ENCODE measurements at places on chromosomes 2 and 18.

DNA sequence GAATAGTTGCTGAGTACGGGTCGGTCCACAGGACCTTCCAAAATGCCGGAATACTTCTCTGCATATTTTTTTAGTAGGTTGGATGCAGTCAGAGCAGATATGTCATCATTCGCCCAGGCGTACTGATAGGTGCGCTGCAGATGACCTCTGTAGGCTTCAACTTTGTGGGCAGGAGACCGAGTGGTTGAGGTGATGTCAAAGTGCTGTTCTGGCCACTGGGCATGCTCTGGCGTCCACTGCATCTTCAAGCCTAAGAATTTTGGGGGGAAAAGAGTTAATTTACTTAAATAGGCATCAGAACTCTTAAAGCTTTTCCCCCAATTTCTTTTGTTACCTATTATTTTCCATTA is 124.3 kb downstream of the FIGN start:
- no peak for DNase-seq

GRCh38 chr2:10978090-10978670 is 66.4 kb downstream of the KCNF1 start:
- no peak for DNase-seq

DNA sequence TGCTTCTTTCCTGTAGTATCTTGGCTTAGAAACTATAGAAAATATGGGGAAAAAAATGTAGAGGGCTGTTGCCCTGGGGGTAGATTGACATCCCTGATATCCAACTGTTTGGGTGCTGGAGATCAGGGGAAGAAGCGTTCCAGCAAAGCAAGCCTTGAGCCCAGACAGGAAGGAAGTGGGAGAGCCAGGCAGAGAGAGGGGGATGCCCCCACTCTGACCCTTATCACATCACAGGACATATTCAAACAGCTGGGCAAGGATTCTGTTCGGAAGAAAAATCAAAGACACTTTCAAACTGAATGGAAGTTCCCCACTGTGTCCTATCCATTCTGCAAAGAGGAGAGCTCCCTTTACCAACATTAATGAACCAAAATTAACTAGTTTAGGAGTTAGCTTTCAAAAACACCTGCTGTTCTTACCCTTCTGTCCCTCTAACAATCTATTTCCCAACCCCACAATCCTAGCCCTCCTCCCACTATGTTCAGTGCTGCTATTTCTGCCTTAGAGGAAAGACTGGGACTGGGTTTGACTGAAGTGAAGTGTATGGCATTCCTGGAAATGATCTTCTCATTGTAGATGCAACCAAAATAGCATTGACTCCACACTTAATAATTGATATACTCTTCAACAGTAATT is 16.9 kb upstream of the KCNG3 start:
- no peak for DNase-seq

DNA sequence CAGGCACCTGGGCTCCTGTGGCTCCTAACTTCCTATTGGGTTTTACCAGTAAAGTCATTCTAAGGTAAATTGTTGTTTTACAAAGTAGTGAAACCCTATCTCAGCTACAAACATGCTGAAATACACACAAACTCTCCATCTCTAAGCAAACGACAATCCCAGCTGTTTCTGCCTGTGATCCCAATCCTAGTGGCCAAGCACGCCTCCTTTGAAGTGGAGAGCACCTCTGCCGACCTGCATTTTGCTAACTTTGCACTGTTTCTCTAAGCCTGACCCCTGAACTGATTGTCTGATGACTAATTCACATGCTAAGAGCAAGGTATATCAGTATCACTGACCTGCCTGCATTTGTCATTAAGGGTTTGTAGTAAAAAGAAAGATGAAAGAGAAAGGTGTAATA is 124.3 kb downstream of the PAX3 start:
- DNase-seq: no peak

- no peak for DNase-seq
Measured at GRCh38 chr18:79819968-79820351, 22.2 kb downstream of the KCNG2 start.

DNA sequence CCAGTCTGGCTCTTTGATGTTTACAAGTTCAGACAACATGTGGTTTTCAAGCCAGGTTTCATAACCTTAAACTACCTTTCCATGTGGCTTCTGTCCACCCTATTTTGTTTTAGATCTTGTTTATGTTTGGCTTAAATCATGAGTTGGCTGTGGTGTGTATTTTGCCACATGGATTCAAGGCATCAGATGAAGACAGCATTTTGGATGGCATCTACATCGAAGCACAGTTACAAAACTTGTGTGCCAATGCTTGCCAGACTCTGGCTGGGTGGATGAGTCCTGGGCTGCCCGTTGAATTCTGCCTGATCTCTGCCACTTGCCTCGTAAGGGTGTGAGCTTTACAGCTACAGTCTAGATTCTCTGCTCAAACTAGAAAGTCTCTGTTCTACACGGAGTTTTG is 335.3 kb downstream of the MYCN start:
- no peak for DNase-seq

- no peak for DNase-seq
Measured at GRCh38 chr2:159976527-159977160, 85.8 kb downstream of the PLA2R1 start.

DNA sequence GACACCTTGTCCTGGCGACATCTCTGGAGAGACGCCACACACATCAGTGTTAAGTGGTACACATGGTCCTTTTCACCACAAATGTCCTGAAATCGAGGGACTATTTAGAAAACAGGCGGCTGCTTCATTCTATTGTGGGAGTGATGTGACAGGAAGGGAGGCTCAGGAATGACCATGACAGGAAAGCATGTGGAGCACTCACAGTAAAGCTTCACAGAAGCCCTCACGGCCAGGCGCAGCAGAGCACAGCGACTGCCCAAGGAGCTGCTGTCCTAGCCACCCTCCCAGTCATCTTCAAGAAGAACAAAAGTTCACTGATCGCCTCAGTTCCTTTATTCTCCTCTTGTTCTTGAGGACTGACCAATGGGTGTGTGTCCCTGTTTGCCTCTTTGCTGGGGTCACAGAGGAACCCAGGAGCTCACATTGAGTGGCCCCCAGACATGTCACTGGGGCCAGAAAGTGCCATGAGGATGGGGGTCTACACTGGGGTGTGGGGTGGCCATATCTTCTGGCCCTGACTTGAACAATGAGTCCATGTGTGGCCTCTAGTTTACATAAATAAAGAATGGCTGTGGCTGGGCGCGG is 84.6 kb upstream of the RANBP2 start:
- DNase-seq: no peak

GRCh38 chr2:131154647-131155046 is 49.5 kb downstream of the PLEKHB2 start:
- DNase-seq: no peak

DNA sequence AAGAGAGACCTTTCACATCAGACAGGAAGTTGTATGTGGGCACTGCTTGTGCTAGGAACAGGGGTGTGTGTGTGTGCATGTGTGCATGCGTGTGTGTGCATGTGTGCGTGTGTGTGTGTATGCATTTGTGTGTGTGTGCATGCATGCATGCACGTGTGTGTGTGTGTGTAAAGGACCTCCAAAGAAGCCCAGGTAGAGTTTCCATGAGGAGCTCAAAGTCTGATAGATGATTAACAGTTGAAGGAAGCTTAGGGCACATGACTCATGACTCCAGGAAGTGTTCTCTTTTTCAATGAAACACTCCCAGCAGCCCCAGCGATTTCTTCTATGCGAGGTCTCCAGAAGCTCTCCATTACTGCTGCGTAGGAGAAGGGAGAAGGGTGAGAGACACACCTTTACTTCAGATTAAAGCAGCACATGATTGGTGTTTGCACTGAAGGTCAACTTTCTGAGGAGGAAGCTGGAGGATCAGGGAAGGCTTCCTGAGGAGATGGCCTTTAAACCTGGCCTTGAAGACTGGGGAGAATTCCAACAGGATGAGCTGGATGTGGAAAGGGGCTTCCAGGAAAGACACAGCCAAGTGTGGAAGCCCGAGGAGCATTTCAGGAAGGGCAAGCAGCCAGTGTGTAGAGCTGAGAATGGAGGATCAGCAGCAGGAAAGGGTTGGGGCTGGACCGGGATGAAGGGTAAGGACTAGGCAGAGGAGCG is 77.7 kb downstream of the SMAD4 start:
- DNase-seq: no peak

DNA sequence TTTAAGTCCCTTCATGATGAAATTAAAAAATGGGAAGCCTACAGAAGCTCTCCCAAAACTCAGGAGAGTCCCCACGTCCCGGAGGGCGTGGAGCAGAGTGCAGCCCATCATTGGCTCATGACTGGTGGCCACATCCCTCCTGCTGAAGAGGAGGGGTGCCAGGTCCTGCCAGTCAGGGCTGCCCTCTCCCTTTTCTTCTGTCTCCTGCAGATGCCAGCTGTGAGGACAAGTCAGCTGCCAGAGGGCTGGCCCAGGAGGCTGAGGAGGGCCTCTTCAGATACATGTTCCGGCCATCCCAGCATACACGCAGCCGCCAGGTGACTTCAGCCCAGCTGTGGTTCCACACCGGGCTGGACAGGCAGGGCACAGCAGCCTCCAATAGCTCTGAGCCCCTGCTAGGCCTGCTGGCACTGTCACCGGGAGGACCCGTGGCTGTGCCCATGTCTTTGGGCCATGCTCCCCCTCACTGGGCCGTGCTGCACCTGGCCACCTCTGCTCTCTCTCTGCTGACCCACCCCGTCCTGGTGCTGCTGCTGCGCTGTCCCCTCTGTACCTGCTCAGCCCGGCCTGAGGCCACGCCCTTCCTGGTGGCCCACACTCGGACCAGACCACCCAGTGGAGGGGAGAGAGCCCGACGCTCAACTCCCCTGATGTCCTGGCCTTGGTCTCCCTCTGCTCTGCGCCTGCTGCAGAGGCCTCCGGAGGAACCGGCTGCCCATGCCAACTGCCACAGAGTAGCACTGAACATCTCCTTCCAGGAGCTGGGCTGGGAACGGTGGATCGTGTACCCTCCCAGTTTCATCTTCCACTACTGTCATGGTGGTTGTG is 2.6 kb downstream of the INHA start:
- DNase-seq: no peak

- DNase-seq: no peak
Measured at GRCh38 chr2:163748420-163748819, 12.6 kb upstream of the FIGN start.

DNA sequence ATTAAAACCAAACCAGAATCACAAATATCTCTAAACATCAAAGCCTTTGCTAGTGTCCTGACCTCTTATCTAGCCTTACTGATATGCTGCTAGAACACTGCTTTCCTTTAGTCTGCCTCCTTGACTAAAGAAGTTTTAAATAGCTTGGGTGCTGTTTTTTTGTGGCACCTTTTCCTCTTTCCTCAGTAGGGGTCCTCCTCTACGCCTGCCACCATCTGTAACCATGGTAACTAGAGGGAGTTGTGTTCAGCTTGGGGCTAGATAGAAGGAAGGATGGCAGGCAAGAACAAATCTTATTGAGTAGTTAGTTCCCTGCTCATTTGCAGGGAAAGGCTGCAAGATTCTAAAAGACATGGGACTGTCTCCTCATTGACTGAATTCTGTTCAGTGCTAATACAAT is 86.0 kb downstream of the TAF4B start:
- DNase-seq: no peak

DNA sequence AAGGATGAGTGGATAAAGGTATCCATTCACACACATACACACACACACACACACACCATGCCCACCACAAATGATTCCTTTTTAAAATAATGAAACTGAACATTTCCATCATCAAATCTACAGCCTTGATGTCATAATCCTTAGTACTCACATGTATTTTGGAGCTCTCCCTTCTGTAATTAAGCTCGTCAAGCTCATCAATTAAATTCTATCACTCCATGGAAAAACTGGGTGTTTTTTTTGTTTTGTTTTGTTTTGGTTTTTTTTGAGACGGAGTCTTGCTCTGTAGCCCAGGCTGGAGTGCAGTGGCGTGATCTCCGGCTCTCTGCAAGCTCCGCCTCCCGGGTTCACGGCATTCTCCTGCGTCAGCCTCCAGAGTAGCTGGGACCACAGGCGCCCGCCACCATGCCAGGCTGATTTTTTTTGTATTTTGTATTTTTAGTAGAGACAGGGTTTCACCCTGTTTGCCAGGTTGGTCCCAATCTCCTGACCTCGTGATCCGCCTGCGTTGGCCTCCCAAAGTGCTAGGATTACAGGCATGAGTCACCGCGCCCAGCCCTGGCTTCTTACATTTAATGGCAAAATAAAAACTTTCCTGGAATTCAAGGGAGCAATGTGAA is 78.6 kb upstream of the RGPD4 start:
- no peak for DNase-seq

GRCh38 chr2:50865235-50865634 is 166.7 kb downstream of the NRXN1 start:
- DNase-seq: no peak

DNA sequence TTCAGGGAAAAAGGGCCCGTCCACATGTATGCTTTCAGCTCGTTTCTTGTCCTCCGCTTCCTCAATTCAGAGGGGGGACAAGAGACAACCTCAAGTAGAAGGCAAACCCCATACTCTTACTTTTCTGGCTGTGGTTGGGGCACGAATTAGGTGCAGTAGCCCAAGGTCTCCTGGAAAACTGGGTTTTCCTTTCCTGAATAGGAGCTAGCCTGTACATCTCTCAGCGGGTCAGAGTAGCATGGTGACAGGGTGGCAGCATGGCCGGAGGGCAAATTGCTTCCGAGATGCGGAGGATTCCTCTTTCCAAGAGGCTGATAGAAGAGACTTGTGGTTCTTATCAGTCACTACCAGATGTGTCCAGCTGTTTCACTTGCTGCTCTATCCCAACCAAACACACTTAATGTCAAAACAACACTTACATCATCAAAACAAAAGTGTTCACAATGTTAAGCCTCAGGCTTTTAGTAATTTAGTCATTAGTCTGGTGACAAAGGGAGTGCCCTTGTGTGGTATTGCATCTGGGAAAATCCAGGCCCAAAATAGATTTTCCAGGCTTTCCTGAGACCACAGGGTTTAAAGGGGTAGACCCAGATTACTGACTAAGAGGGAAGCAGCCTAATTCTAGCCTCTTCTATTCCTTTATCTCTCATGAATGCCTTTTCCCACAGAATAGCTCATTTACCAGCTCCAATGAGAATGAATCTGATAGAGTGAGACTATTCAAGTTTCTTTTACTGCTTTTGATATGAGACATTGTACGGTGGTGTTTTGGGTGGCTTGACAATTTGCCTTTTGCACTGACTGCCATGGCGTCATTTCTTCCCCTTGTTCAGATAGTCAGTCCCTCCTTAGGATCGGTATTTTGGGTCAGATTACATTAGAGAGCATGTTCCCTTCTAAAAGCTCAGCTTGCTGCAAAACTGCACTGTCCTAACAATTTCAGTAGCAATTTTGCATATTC is 162.0 kb downstream of the LTBP1 start:
- DNase-seq: peak; percentile 57

GRCh38 chr2:161246281-161246680 is 61.9 kb upstream of the PSMD14 start:
- no peak for DNase-seq

DNA sequence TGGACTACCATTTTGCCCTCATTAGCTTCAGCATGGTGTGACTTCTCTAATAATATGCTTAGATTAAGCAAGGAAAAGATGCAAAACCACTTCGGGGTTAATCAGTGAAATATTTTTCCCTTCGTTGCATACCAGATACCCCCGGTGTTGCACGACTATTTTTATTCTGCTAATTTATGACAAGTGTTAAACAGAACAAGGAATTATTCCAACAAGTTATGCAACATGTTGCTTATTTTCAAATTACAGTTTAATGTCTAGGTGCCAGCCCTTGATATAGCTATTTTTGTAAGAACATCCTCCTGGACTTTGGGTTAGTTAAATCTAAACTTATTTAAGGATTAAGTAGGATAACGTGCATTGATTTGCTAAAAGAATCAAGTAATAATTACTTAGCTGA is 16.3 kb downstream of the TYMS start:
- DNase-seq: no peak
